ENCODE measurements at places on chromosomes 11 and 22.

DNA sequence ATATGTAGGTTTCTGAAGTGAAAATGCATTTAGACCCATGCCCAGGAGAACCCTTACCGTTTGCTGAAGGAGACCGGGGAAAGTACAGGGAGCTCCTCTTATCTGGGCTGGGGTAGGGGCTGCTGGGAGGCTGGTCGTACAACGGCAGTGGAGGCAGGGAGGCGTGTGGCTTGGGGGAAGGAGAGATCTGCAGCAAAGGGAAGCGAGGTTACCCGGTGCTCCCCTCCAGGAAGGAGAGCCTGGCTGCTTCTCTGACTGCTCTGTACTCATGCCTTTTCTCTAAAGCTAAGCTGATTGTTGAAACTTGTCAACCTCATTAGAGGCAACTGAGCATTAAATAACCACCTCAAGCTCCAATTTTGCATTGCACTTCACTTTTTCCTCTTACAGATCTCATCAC is 27.2 kb downstream of the ATG16L2 start:
- no peak for DNase-seq

DNA sequence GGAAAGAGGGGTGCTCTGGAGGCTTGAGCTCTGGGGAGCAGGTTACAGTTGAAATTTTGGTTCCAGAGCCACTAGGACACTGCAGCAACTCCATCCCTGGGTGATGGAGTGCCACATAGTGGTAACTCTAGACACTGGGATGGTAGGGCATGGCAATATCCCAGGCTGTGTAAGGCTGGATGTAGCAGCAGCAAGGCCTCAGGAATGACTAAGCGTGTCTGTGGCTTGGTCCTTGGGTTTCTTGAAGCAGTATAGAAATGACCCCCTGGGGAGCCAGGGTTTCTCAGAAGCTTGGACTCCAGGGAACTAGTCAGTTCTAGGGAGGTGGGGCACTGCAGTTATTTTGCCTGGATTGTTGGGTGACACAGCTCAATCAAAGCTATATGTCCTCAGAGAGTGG is 8.1 kb downstream of the MS4A4A start:
- no peak for DNase-seq

DNA sequence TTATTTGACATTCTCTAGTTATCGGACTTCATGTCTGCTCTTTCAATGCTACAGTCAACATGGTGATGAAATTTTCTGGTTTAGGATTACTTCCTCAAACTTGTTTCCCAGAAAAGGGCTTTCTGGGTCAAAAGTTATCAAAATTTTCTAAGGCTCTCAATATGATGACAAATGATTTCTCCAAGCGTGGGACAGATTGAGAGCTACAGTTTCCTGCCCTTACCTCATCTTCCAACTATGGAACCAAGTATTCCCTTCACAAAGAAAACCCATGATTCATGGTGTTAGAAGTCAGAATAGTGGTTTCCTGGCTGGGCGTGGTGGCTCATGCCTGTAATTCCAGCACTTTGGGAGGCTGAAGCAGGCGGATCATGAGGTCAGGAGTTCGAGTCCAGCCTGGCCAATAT is 17.8 kb downstream of the MYO18B start:
- peak; percentile 64 for DNase-seq

DNA sequence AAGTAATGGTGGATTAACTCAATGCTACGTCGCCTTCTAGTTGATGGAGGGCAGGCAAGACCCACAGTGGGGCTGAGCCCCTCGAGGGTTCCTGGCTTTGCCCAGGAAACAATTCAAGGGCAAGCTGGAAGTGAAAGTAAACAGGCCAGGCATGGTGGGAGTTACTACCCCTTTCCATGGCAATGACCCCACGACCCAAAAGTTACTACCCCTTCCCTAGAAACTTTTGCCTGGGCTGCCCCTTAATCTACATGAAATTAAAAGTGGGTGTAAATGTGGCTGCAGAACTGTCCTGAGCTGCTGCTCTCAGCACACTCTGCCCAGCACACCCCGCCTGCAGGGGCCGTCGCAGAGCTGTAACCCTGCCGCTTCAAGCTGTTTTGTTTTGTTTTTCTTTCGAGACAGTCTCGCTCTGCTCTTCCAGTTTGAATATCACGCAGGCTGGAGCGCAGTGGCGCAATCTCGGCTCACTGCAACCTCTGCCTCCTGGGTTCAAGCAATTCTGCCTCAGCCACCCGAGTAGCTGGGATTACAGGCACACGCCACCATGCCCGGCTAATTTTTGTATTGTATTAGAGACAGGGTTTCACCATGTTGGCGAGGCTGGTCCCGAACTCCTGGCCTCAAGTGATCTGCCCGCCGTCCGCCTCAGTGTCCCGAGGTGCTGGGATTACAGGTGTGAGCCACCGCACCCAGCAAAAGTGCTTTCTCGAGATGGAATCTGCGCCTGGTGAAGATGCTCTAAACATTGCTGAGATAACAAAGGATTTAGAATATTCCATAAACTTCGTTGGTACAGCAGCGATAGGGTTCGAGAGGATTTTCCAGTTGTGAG is 5.9 kb upstream of the RNH1 start:
- no peak for DNase-seq

GRCh38 chr11:104130161-104130560 is 33.8 kb downstream of the PDGFD start:
- DNase-seq, result no peak

DNA sequence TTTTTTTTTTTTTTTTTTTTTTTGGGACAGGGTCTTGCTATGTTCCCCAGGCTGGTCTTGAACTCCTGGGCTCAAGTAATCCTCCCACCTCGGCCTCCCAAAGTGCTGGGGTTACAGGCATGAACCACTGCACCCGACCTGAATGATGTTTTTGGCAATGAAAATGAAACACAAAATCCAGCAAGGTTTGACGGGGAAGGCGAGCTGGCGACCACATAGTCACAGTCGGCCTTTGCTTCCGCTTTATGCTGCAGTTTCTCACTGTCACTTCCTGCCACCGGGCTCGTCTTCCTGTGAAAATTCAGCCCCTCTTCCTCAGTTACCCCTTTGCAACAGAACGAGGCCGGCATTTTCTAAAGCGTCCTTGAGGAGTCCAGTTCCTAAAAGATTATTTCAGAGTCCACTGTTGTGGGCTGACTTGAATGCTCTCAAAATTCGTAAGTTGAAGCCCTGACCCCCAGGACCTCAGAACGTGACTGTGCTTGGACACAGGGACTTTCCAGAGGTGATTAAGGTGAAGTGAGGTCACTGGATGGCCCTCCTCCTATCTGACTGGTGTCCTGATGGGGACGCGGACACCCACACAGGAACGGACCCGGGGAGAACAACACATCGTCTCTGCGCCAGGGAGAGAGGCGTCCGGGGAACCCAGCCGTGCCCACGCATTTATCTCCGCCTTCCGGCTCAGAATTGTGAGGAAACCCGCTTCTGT is 2.9 kb upstream of the BID start:
- DNase-seq, result no peak

- no peak for DNase-seq
These were observed 11.9 kb upstream of the ARHGAP42 start for GRCh38 chr11:100675115-100675650.

DNA sequence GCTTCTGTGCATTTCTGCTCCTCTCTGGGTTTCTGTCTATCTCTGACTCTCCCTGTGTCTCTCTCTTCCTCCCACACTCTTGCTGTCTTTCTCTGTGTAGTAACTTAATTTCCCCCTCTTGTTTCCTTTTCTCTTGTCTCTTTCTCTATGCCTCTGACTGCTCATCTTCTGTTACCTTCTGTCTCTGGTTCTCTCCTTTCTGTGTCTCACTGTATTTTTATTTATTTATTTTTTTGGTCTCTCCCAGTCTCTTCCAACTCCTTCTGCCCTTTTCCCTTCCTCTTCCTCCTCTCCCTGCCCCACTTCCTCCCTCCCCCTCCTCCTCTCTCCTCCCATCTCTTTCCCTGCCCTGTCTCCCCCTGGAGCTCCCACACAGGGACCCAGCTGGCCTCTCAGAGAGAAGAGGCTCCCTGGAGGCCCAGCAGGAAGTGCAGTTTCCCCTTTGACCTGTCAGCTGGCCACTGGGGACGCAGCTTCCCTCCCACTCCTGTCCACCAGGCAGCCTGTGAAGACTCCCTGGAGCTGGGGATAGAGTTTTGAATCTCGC is 38.3 kb upstream of the MYH9 start:
- no peak for DNase-seq

GRCh38 chr11:26665036-26665435 is 56.8 kb downstream of the SLC5A12 start:
- no peak for DNase-seq

- no peak for DNase-seq
These were observed 17.5 kb upstream of the TEF start for GRCh38 chr22:41364233-41364632.

GRCh38 chr11:130077671-130078070 is 8.0 kb downstream of the APLP2 start:
- DNase-seq, result no peak

DNA sequence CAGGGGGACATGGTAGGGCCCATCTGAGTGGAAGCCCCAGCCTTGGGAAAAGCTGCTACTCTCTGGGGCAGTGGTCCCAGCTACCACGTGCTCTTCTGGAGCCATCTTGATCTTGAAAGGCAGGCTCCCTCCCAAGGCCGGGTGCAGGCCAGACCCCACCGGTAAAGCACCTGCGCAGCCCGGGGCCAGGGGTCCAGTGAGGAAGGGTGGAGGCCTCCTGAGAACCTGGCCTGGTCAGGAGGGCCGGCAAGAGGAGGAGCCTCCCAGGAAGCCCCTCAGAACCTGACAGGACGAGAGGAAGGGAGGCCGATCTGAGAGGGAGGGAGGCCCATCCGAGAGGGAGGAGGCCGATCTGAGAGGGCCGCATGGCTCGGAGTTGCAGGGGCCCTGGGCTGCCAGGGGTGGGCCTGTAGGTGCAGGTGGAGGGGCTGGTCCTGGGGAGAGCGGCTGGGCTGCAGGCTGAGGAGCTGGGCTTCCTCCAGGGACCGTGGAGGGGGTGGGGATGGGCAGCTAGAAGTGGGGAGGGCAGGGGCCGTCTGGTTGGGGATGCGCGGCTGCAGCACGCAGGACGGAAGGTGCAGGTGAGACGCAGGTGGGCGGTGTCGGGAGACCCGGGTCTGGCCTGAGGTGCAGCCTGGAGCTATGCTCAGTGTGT is 529 bp downstream of the GRAMD4 start:
- DNase-seq, result no peak

DNA sequence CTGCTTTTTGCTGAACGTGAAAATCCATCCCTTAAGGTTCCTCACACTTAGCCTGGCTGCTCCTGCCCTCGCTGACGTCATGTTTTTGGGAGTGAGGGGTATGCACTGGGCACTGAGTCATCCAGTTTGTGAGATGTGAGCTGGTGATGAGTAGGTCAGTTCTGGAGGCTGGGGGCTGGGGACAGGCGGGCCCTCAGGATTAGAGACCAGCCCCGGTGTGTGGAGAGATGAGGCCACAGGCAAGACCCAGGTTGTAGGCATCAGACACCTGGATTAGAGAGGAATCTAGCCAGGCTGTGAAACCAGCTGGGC is 9.2 kb downstream of the KCNC1 start:
- DNase-seq, result peak; percentile 81

DNA sequence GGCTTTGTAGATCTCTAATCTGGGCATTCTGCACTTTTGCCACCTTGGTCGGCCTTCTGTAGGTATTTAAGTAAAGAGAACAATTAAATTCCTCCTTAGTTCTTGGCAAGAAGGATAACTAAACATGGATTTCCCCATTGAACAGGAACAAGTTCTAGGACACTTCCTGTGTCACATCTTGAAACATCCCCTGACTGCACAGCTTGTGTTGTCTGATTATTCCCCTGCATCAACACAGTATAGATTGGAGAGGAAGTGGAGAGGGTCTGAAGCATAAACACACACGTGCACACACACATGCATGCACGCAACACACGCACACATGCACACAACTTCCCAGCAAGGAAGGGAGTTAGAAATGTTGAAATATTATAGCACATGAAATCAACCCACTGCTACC is 8.6 kb downstream of the ISX start:
- no peak for DNase-seq

DNA sequence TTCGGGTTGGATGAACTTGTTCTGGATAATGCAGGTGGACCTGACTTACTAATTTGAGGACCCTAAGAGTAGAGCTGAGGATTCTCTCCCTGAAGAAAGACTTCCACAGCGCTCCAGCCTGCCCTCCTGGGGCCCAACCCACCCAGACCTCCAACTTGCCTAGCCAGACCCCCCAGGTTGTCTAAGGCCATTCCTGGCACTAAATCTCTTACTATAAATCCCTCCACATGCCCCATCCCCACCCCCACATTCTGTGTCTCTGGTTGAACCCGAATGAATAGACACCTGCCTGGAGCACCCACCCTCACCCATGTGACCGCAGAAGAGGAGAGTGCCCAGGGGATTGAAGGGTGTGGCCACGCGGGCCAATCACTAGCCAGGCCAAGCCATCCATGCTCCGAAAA is 1480.0 kb downstream of the TBC1D22A start:
- DNase-seq, result no peak

GRCh38 chr22:36702842-36703215 is 723 bp downstream of the CACNG2 start:
- DNase-seq, result no peak

- DNase-seq, result peak; percentile 43
These were observed 56.9 kb downstream of the MICAL2 start for GRCh38 chr11:12167061-12168000.

GRCh38 chr11:30753504-30753903 is 167.4 kb upstream of the MPPED2 start:
- no peak for DNase-seq

DNA sequence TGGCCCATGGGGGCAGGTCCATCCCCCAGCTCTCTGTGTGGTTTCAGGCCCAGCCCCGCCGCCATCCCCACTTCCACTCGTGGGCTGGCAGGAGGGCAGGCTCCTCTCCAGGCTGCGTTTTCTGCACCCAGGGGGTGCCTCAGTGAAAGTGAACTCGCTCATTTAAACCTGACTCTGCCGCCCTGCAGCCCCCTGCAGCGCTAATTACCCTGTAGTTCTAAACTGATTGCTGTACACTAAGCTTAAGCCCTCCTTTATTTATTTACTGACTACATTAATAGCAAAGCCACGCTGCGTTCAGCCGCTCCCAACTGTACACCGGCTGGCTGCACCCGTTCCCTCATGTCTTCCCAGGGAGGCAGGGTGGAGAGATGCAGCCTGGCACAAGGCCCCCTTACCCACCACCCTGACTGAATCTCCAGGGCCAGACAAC is 36.6 kb upstream of the NNMT start:
- DNase-seq, result no peak

- no peak for DNase-seq
These were observed 49.0 kb upstream of the SERPIND1 start for GRCh38 chr22:20724676-20725454.

- peak; percentile 33 for DNase-seq
These were observed 26.7 kb upstream of the TOLLIP start for GRCh38 chr11:1335811-1336761.

GRCh38 chr11:3161309-3161708 is 3.8 kb downstream of the OSBPL5 start:
- no peak for DNase-seq

DNA sequence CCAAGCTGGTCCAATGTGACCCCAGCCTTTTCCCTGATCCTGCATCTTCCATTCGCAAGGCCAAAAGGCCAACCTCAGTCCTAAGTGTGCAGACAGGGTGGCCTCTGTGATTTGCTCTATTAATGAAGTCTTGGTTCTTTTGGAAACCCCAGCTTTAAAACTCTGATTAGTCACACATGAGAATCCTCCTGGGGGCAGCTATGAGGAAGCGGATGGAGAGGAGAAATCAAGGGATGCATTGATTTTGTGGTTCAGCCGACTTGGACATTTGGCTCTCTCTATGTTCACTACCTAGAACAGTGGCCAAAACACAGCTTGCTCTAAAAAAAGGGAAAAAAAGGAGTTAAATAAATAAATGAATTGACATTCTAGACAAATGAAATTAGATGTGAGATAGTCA is 98.6 kb upstream of the USP47 start:
- DNase-seq, result no peak

- DNase-seq, result no peak
These were observed 4.9 kb upstream of the TESMIN start for GRCh38 chr11:68756171-68756766.

Measured in H54 (cell line).